ENCODE measurements at places on chromosomes 2 and 18. TPM values are rescaled to one million over a fixed set of nuclear protein-coding genes. Genes with fewer than 3 reads are reported as not detected.

Gene FAM136A
- total RNA-seq: 24.9 TPM

Gene STARD6
- not detected for total RNA-seq

Gene RTP5
- total RNA-seq: not detected

Gene UGT1A7
- under 0.01 TPM for total RNA-seq

Gene CCDC102B
- total RNA-seq: 1.4 TPM

Gene CCL20
- total RNA-seq: 2.1 TPM

Gene FEV
- not detected for total RNA-seq

Gene ADGRF3
- total RNA-seq: 0.07 TPM

Gene MZT2B
- 55.5 TPM for total RNA-seq

Gene NDUFS1
- 95.7 TPM for total RNA-seq

Gene L3MBTL4
- 8.0 TPM for total RNA-seq

Gene HOXD8
- not detected for total RNA-seq

Measured in nasal cavity respiratory epithelium epithelial cell of viscerocranial mucosa (primary cell).